ENCODE measurements at places on chromosomes 6 and 20. TPM values are rescaled to one million over a fixed set of nuclear protein-coding genes. Genes with fewer than 3 reads are reported as not detected.

DNA sequence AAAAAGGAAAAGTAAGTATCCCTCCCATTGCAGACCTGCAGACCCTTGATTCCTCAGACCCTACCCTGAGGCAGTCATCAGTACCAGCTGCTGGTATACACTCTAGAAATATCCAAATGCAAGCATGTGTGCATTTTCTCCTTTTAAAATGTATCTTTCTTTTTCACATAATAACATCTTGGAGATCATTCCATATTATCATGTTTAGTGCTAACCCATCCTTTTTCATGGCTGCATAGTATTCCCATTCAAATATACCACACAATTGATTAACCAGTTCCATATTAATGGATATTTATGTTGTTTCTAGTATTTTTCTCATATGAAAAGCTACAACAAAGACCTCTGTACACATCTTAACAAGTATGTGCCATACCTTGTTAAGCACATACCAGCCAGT lies 70.8 kb downstream of the BLOC1S5 start:
- no peak for DNase-seq

DNA sequence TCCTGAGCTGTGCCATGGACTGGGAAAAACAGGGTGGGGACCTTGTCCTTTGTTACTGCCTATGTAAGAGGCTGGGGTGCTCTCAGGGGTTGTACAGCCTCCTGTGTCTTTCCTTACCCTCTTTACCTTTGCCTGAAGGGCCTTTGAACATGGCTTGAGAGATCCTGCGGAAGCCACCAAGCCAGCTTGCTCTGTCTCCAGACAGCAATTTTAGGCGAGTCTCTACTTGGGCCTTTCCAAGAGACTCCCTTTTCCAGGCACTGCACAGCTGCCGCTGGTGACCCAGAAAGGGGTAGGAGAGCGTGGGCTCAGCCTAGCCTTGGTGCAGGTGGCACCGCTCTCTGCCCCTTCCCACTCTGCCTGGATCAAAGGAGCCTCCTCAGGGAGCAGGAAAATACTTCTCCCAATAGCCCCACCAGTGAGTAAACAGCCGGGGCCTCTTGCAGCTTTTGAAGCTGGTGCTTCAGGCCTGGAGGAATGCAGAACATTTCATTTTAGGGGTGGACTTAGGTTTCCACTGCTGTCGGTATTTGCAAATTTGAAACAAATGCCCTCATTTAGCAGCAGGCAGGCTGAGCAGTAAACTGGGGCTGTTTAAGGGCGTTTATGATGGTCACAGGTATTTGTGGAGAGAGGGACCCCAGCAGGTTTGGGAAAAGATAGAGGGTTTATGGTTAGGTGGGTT lies 13.9 kb downstream of the PTK7 start:
- DNase-seq, result no peak

The GSTA2 gene
- total RNA-seq, result not detected

- DNase-seq, result no peak
Measured at GRCh38 chr20:63273059-63273579, 506 bp downstream of the ARFGAP1 start.

- DNase-seq, result peak; percentile 90
Measured at GRCh38 chr6:43926634-43927531, 156.9 kb downstream of the VEGFA start.

- no peak for DNase-seq
Measured at GRCh38 chr6:63897952-63898351, 262.4 kb downstream of the PHF3 start.
